ACHN (cell line): ENCODE measurements at places on chromosomes 5 and 9.
A peak's percentile ranks its signal among the peaks of the same experiment; 100 is the strongest.

DNA sequence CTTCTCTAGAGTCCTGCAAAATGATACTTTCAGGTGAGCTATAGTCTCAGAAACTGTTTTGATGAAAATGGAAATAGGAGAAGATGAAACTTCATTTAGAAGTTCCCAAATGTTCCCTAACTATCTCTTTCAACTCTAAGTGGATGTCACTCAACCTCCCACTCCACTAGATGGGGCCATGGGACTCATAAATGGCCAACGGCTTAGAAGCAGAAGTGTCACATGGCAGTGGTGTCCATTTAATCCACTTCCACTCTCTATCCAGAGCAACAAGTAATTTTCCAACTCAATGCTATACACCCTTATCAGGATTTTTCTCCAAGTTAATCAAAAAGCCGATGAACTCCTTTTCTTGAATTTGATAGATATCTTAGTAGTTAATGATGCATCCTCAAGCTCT is 295.7 kb downstream of the EDIL3 start:
- peak; percentile 44 for DNase-seq

- DNase-seq: no peak
These were observed 388.3 kb downstream of the ARRDC3 start for GRCh38 chr5:90994796-90995195.

DNA sequence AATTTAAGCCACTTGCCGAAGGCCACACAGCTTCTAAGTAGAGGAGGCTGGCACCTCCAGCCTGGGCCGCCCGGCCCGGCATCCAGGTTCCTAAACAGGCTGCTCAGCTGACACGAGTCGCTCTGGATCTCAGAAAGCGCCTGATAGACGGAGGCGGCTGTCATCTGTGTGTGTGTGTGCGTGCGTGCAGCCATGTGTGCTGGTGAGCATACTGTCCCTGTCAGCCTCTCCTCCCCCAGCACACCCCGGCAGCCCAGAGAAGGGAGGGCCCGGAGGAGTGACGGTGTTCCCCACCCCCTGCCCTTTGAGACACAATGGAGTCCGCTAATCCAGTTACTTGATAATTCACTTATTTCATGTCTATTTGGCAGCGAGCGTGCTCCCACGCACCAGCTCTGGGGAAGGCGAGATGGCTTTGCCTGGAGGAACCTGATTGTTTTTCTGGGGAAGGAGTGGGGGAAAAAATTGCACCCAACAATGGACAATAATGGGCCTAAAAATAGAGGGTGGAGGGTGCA is 20.0 kb downstream of the NTNG2 start:
- no peak for DNase-seq

DNA sequence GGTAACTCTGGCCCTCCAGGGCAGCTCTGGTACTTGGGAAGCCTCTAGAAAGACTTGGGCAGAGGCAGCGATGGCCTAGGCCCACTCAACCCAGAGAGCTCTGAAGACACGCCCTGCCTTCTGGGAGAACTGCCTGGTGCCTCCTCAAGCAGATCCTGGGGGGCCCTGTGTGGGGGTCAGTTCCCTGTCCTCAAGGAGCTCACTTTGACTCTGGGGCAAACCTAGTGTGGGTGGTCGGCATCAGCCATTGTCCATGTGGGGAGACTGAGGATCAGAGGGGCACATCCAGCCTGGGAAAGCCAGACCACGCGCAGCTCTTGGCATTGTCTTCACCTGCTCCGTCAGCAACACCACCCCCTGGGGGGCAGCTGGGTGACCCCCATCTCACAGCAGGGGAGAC is 28.0 kb downstream of the ABO start:
- no peak for DNase-seq

DNA sequence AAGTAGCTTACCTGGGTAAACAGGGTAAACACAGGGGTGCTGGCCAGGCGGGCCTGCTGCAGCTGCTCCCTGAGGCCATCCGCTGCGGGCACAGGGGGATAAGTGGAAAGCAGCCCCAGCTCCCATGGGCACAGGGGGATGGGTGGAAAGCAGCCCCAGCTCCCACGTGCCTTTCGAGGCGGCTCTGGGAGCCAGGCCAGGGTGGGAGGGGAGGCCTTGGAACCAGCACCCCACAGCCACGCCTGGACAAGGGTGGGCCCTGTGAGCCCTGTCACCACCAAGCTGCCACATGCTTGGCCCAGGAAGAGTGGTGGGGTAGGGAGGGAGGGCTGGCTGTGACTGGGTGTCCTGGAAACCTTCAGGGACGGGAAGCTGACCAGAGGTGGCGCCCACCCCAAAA is 7.8 kb upstream of the CARD9 start:
- no peak for DNase-seq

- DNase-seq: no peak
These were observed 37.1 kb downstream of the CDK5RAP2 start for GRCh38 chr9:120542701-120543490.

- no peak for DNase-seq
These were observed 47.7 kb downstream of the MAPKAP1 start for GRCh38 chr9:125659201-125659840.

DNA sequence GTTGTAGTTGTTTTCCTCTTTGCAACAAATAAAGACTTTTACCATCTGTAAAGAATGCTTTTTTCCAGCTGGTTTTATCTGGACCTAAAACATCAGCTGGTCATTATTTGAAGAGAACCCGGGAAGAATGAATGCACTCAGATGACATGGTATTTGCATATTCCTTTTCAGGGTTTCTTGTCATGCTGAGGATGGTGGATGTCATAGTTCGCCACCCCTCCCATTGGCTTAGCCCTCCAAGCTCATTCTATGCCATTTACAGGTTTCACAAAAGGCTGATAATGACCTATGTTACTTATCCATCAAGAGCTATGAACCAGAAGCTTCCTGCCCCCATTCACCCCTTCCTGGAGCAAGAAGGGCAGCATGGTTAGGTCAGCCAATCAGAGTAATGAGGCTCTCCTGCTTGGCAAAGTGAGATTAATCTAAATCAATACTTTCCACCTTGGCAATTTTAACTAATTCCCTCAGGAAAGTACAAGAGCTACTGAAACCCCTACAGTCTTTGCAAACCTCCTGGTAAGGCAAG is 440.5 kb upstream of the TLE4 start:
- no peak for DNase-seq

DNA sequence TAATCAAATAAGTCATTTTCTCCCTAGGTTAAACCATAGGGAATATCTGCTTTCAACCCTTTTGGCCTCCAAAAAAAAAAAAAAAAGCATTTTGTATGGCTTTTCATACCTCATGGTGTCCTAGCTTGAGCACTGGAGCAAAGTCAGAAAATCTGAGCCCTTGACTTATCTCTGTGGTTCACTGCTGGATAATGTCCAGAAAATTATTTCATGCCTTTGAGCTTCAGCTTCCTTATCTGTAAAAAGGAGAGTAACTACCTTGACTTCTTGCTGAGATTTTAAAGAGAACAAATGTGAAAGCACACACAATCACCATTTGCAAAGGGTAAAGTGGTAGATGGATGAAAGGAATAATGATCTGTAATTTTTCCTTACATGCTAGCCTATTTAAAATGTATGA is 165.9 kb downstream of the ALDH1A1 start:
- DNase-seq: no peak

GRCh38 chr9:87803166-87803565 is 77.2 kb downstream of the CTSL start:
- no peak for DNase-seq

DNA sequence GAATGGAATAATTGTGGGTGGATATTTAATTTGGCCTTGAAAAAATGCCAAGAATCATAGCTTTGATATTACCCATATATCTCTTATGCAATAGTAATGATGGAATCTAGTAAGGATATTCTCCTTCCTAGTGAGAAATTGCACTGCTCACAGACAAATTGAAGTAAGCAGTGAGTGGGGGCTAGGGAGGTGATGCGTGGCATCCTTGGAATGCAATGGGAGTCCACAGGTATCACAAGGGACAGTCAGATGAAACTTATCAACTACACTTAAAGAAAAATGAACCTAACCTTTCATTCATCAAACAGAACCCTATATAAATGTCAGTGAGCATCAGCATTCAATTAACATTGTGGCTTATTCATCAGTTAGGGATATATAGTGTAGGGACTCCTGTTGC is 57.8 kb downstream of the IZUMO3 start:
- no peak for DNase-seq

DNA sequence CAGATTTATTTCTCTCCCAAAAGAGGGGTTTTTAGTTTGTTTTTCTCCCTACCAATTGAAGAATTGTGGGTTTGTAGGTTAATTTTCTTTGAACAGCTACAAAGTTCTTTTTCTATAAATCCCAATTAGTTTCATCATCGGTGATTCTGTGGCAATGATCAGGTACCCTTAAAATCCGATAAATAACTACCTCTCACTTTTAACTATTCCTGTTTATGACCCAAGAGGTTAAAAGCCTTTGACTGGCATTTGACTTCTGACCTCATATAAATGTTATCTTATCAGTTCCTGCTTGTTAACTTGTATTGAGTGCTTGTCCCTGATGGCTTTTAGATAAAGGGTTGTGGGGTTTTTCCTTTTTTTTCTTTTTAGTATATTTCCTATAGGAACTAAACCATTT is 124.4 kb upstream of the TMEM161B start:
- DNase-seq: no peak

GRCh38 chr5:73494721-73495120 is 3.5 kb upstream of the BTF3 start:
- DNase-seq: no peak

- no peak for DNase-seq
These were observed 122.8 kb downstream of the TMEM161B start for GRCh38 chr5:88145611-88146467.

GRCh38 chr5:108361771-108362170 is 20.1 kb downstream of the FBXL17 start:
- DNase-seq: no peak

GRCh38 chr5:27315363-27316270 is 277.2 kb upstream of the CDH9 start:
- DNase-seq: no peak

- no peak for DNase-seq
These were observed 114.1 kb downstream of the BRINP1 start for GRCh38 chr9:119255116-119255515.

- DNase-seq: no peak
These were observed 271.2 kb upstream of the IRX2 start for GRCh38 chr5:3022665-3023064.

DNA sequence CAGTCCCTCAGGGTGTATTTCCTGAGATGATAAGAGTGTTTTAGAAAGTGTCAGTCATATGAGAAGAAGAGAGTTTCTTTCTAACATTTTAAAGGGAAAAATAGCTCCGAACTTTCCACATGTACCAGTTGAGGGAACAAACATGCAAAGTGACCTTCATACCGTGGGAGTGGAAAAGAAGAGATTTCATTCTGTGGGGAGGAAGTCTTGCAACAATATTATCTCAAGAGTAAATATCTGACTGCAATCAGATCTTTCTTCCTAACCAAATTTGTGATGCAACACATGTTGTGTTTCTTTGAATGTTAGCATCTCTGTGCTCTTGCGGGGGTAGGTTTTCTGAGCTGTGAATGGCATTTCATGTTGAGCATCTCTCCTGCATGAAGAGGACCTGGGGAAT is 30.6 kb downstream of the ANKRD55 start:
- no peak for DNase-seq

DNA sequence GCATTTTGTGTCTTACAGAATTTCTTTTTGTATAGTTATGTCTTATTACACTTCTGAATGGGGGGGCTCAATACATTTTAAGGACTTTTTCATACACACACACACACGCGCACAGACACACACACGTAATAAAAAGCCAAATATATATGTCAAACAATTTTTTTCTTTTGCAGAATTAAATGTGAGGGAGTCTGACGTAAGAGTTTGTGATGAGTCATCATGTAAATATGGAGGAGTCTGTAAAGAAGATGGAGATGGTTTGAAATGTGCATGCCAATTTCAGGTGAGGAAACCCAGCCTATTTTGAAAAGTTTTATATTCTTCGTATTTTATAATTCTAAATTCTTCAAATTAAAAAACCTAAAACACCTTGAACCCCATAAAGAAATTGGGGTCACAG is 25.6 kb downstream of the TMEFF1 start:
- no peak for DNase-seq

GRCh38 chr5:132782101-132782500 is 5.1 kb upstream of the SEPTIN8 start:
- DNase-seq: peak; percentile 44

DNA sequence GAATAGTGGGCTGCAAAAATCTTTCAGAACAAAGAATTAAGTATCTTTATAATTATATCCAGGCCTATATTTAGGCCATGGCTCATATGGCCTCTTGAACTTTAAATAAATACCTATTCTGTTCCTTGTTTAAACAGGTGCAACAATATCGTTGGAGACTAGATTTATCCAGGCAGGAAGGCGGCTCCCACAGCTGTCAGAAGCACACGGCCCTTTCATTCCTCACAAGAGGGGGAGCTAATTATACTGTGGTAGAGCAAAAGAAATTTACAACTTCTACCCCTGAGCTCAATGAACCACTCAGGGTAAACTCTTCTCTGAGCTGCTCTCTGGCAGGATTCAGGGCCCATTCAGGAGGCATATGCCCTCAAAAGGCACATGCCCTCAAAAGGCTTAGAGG is 31.3 kb downstream of the TMEM174 start:
- no peak for DNase-seq

- DNase-seq: peak; percentile 35
These were observed 44.9 kb upstream of the ZNF366 start for GRCh38 chr5:72552041-72552557.

- no peak for DNase-seq
These were observed 111.5 kb downstream of the MTREX start for GRCh38 chr5:55418994-55419968.

DNA sequence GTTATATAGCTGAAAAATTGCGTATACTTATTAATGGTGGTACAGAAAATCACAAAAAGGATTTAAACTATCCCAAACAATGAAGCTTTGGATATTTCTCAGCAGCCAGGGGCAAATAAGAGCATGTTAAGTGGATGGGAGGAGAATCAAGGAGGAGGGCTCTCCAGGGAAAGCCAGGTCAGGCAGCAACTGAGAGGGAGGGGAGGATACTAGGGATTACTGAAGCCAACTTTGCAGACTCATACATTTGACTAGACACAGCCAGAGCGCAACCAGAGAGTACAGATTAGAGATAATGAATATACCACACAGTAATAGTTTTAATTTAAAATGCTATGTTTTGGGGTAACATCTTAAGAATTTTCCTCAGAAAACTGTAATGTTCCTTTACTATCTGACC is 360.2 kb downstream of the HCN1 start:
- DNase-seq: no peak

DNA sequence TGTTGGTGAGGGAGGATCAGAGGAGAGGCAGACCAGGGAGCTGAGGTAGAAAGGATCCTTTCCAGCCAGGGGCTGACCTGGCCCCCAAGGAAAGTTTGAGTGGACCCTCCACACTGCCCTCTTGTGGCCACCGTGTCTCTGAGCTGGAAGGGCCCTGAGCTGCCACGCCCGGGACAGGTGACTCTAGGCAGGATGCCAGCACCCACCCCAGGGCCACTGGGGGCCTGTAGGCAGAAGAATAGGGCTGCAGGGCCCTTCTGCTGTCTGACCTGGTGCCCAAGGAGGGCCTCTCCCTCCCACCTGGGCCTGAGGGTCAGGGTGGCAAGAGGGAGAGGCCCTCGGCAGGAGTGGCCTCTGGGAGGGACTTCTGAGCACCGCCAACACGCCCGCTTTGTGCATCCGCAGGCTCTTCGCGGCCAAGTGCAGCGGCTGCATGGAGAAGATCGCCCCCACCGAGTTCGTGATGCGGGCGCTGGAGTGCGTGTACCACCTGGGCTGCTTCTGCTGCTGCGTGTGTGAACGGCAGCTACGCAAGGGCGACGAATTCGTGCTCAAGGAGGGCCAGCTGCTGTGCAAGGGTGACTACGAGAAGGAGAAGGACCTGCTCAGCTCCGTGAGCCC is 76.8 kb downstream of the LMX1B start:
- DNase-seq: peak; percentile 32
